HTR-8/SVneo (cell line): ENCODE measurements at places on chromosomes 13 and 19.
A peak's percentile ranks its signal among the peaks of the same experiment; 100 is the strongest.

DNA sequence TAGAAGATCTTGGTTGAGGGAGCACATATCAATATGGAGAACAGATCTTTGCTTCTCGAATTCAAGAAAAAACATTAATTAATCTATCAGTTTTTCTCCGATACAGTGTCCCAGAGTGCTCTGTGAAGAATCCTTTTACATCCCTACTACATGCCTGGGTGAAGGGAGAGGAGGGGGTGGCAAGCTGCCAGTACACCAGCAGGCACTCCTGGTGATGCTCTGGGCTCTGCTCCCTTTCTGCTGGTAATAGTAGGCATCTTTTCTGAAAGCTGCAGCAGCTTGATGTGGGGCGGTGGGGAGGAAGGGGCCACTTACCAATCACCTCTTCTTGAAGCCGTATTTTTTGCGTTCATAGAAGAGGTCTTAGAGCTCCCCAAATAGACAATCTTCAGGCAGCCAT, 30.7 kb downstream of the PBX4 start:
- no peak for DNase-seq

GRCh38 chr13:107480130-107480529, 735.2 kb downstream of the LIG4 start:
- DNase-seq, result no peak

GRCh38 chr13:72144636-72145035, 277.6 kb upstream of the DACH1 start:
- DNase-seq, result no peak

DNA sequence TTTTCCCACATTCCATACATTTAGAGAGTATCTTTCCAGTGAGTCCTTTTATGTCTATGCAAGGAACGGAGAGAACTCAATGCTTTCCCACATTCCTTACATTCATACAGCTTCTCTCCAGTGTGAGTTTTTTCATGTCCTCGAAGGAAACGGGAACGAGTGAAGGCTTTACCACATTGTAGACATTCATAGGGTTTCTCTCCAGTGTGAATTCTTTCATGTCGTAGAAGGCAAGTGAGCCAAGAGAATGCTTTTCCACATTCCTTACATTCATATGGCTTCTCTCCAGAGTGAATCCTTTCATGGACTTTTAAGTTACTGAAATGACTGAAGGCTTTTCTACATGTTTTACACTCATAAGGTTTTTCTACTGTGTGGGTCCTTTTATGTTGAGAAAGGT, 17.1 kb downstream of the ZNF823 start:
- no peak for DNase-seq

DNA sequence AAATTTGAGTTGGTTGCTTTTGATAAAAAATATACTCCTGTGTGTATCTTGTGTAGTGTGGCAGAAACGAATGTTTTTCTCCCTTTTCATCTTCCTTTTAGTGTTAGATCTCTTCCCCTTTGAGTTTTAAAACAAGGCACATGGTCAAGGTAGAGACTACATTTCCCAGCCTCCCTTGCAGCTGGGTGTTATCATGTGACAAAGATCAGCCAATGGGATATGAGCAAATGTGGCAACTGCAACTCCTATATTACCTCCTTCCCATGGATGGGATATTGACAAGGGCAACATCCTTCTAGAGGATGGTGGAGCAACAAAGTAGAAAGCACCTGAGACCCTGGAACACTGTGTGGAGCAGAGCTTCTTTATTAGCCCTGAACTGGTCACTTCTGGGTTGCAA, 42.4 kb downstream of the ADGRE3 start:
- DNase-seq, result peak; percentile 38

GRCh38 chr13:51329606-51330005, 9.9 kb upstream of the SERPINE3 start:
- no peak for DNase-seq

DNA sequence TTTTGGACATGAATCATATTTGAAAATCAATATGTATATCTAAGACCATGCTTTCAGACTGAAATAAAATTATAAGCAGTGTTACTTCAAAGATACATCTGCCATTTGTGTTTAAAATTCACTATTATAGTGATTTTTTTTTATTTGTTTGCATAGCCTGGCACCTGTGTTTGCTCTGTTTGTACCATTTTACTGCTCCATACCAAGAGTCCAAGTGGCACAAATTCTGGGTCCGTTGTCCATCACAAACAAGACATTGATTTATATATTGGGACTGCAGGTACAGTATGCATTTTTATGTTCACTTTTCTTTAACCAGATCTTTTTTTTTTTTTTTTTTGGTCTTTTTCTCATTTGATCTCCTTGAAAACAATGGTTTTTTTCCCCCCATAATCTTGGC, 6.7 kb upstream of the GPR183 start:
- DNase-seq, result no peak

DNA sequence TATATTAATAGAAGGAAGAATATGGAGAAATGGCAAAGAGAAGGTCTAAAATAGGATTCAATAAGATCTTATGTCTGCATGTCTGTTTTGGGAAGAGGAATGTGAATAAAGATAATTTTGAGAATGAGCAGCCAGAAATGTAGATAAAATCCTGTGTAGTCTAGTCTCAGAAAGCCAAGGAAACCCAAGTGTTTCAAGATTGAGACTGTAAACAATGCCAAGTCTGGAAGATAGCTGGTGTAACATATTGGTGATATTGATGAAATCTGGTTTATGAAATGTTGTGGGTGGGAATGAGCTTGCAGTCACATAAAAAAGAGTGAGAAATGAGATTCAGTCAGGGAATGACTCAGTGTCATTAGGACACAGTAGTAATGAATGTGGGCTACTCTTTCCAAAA, 1180.3 kb upstream of the PCDH20 start:
- no peak for DNase-seq

DNA sequence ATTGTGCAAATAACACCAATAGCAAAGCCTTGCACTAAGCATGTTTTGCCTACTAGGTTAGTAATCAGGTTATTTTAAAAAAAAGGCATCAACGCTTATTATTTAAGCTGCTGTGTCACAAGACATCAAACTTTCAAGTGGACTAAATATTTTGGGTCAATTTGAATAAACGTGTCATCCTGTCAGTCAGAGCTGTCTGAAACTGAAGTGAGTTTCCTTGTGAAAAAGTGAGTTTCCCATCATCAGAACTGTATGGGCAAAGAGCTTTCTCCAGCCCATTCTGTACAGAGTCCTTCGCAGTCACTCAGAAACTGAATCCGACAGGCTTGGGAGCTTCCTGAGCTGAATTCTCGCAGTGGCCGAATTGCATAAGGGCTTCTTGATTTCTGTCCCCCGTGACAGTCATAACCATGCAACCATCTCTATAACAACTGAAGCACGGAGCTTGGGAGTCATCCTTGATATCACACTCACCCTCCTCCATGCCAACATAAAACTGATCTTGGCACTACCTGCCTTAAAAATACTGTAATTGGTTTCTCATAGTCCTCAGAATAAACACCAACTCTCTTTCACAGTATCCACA, 139.8 kb downstream of the MIPEP start:
- DNase-seq, result no peak

DNA sequence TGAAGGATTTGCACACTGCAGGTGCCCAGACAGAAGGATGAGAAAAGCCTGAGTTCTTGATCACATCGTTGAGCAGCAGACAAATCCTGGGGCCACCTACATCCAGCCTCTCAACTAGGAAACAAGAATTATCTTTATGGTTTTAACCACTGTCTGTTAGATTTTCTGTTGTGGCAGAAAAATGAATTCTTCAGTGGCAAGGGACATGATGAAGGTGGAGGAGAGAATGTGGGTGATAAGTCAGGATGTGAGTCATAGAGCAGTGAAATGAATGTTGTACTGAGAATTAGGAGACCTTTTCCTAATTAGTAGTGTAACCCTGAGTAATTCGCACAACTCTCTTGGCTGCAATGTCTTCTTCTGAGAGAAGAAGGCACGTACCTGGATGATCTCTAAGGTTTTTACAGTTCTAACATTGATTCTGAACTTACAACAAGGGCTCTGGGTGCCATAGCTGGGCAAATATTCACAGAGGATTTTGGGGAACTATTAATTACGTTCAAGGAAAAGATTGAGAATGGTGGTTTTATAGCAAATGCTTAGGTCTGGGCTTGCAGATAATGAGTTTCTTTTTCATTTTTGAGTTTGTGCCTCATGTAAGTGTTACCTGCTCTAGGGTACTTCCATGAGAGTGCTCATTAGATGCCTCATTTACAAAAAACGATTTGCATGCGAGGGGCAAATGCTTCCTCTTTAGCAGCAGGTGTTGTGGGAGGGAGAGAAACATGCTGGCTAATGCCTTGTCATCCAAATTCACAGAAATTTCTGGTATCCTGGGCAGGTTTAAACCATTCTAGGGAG, 111.0 kb upstream of the KL start:
- no peak for DNase-seq

DNA sequence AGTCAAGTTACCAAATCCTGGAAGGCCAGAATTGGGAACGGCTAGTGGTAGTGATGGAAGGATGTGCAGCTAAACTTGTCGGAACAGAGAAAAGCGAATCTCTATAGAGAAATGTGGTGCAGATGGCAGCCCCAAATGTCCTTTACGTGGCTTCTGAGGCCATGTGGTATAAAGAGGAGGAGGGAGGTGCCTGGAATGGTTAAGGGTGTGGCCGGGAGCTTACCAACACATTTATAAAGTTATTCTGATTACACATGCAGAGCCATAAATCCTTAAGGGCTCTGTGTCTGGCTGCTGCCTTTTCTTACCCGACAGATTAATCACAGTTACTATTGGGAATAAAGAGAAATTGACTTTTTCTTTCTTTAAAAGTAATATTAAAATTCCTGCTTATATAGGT, 190.1 kb downstream of the OXGR1 start:
- DNase-seq, result no peak

GRCh38 chr19:46766569-46767317, 20.5 kb upstream of the STRN4 start:
- no peak for DNase-seq

GRCh38 chr13:113565526-113566226, 18.9 kb upstream of the TFDP1 start:
- DNase-seq, result no peak

- DNase-seq, result no peak
Measured at GRCh38 chr13:33817513-33817900, 442 bp upstream of the RFC3 start.

DNA sequence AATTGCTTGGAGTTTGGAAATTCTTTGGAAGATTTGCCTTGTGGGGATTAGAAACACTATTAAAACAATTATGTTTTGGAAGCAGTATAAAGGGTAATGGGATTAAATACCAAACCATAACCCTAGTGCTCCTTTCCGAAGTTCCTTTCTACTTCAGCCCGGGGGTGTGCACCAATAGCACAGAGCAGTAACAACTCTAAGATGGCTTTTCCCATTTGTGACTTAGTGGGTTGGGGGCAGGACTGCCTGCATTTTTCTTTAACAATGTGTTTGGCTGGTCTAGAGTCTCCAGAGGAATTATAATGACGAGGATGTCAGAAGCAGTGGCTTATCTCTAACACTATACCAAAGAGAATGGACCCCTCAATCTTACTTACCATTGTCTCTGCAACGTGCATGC, 11.9 kb upstream of the IL17D start:
- DNase-seq, result no peak

- DNase-seq, result no peak
Measured at GRCh38 chr19:21101521-21102242, 19.7 kb downstream of the ZNF714 start.

GRCh38 chr13:112719556-112719955, 29.7 kb downstream of the ATP11A start:
- DNase-seq, result no peak

DNA sequence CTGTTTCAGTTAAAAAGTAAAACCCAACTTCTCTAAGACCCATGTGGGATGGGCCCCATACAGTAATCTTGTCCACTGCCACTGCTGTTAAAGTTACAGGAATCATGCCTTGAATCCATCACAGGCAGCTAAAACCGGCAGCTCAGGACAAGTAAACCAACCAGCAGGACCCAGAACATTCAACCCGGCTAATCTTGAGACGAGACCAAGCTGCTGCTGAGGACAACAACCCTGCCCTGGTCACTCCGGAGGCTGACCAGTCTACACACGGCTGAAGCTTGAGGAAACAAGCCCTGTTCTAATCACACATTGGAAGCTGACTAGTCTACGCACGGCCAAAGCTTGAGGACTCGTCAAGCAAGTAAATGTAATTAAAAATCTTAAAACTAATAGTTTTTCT, 105.2 kb upstream of the ZNF492 start:
- no peak for DNase-seq

DNA sequence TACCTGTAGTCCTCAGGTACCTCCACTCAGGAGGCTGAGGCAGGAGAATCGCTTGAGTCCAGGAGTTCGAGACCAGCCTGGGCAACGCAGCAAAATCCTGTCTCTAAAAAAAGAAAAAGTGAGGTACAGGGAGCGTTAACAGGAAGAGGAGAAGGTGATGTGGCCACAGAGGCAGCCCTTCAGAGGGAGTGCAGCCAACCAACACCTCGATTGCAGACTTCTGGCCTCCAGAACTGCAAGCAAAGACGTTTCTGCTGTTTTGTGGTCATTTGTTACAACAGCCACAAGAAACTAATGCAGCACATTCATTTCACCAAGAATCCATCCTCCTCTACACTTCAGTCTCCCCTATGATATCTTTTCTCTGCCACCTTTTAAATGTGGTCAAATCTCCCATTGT, 145.2 kb downstream of the USP12 start:
- no peak for DNase-seq

- DNase-seq, result peak; percentile 37
Measured at GRCh38 chr19:2014731-2015607, 545 bp downstream of the BTBD2 start.

GRCh38 chr13:49296659-49297058, 48.9 kb downstream of the CDADC1 start:
- DNase-seq, result no peak

DNA sequence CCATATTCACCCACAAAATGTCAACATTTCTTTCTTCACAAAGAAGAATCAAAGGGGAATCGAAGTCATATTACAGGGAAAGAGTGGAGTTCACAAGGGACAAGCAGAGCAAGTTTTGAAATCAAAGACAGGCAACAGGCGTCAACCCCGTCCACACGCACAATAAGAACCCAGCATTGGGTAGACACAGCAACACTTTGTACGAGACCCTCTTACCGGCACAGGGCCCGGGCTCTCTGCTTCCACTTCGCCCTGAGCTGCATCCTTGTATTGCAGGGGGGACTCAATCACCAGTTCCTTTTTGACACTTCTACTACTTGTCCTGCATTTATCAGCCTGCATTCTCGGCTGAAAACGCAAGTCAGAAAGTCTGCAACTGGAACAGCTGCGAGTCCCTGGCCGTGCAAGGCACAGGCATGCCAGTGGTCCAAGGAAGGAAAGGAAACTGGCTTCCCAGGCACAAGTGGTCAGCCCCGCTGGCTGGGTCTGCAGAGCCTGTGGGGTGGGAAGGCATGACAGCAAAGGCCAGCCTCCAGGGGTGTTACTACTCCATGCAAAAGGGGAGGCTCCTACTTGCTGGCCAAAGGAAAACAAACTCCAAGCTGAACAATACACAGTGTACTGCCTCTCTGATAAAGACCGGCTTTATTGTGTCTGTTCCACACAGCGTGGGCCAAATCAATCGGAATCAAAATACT, at the start of gene DOCK9:
Gene DOCK9 (minus strand): TSS at position 497 of the 698 bp plus-strand sequence. CDS start 155 bp downstream, at position 342.
- peak; percentile 32 for DNase-seq

GRCh38 chr19:33715462-33715861, 81.2 kb upstream of the KCTD15 start:
- DNase-seq, result no peak

GRCh38 chr13:40233731-40234195, 432.7 kb downstream of the FOXO1 start:
- no peak for DNase-seq

- DNase-seq, result no peak
Measured at GRCh38 chr19:1533510-1534150, 9.8 kb downstream of the PLK5 start.
